ENCODE measurements at places on chromosomes 4 and X.
A peak's percentile ranks its signal among the peaks of the same experiment; 100 is the strongest.

DNA sequence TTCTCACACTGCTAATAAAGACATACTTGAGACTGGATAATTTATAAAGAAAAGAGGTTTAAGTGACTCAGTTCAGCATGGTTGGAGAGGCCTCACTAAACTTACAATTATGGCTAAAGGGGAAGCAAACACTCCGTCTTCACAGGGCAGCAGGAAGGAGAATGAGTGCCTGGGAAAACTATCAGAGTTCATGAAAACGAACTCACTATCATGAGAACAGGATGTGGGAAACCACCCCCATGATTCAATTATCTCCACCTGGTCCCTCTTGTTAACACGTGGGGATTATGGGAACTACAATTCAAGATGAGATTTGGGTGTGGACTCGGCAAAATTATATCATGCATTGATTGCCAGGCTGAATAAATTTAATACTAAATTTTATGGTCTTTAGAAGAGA is 592.7 kb downstream of the GRXCR1 start:
- DNase-seq, result no peak

- no peak for DNase-seq
Observed at GRCh38 chr4:170256807-170257206, 167.1 kb upstream of the AADAT start.

DNA sequence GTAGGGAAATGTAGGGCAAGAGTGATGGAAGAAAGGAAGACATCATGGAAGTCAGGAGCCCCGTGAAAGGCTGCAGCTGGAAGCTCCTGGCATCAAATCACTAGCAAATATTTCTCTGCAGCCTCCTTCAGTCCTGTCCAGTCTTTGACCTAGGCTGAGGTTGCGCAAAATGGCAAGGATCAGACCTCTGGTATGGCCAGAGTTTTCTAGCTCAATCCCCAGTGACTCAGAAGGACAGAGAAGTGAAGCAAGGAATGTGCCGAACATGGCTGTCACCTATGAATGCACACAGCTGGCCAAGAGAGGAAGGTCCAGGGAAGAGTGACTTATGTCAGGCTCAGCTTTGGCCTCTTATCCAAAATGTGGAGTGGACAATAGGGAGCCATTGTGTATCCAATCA is 71.1 kb upstream of the PHOX2B start:
- no peak for DNase-seq

GRCh38 chr4:150828159-150828558 is 186.9 kb downstream of the LRBA start:
- no peak for DNase-seq

GRCh38 chr4:20253735-20254409 is 2.2 kb downstream of the SLIT2 start:
- DNase-seq, result no peak

DNA sequence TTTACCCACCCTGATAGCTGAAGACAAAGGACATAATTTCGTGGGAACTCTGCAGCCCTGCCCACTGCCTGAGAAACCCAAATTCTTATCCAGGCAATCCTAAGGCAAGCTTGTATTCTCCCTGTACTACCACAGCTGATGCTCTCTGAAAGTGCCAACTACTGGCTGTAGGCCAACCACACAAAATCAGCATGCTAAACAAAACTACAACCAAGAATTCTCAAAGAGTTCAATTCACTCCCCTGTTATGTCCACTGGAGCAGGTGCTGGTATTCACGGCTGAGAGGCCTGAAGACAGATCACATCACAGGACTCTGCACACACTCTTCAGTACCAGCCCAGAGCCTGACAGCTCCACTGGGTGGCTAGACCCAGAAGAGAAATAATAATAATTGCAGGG is 375.9 kb upstream of the NDST4 start:
- no peak for DNase-seq

- DNase-seq, result no peak
Observed at GRCh38 chrX:5726224-5726623, 502.4 kb downstream of the NLGN4X start.

- DNase-seq, result no peak
Observed at GRCh38 chrX:48196745-48197201, at the start of gene SSX5. Gene SSX5 (minus strand): TSS chrX:48196795. CDS start chrX:48195358, 1,437 bp downstream.

DNA sequence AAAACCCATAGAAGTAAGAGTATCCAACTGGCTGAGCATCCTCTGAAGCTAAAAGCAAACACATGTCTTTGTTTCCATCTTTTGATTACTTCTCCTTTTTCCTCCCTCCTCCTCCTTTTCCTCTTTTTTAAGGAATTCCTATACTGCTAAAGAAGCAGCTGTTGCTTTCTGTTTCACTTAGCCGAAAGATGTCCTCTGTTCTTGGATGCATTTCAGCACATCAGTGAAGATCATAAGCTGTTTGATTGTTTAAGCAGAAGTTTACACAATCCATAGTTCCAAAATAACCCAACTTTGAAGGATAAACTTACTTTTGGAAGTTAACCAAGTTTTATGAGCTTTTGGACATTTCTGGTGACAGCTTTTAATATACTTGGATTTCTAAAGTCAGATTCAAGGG is 55.1 kb upstream of the TNIP3 start:
- DNase-seq, result no peak

GRCh38 chrX:155127940-155128339 is 56.6 kb downstream of the BRCC3 start:
- DNase-seq, result no peak

DNA sequence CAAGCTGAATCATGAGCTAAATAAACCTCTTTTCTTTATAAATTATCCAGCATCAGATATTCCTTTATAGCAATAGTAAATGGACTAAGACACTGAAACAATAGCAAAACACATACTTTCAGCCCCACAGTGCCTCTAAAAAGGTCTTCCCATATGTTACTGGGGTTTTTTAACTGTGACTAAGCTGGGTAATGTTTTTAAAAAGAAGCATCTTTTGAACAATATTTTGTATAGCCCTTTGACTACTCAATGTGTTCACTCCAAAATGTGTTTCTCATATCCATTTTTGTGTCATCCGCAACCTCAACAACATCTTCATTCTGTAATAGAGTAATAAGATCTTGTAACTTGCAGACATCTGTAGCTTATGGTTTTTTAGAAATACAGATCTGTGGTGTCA is 218.7 kb upstream of the S100G start:
- no peak for DNase-seq

DNA sequence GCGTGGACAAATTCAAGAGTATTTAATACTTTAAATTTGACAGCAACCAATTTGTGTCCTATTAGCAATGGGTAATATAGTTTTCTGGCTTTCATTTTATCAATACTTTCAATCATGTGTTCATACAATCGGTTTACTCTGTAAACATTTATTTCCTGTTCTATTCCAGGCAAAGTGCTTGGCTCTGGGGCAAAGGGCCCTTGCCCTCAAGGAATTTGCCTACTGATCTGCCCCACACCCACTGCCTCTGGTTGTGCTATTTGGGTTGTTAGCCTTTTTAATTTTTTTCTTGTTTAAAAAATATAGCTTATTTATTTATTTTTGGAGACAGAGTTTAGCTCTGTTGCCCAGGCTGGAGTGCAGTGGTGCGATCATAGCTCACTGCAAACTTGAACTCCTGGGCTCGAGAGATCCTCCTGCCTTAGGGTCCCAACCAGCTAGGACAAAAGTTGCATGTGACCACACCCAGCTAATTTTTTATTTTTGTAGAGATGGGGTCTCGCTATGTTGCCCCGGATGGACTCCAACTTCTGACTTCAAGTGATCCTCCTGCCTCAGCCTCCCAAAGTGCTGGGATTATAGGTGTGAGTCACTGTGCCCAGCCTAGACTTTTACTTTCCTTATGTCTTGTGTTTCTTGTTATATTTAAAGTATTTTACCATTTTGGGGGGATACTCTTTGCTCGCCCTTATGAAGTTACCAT is 30.7 kb upstream of the CBR4 start:
- DNase-seq, result no peak

GRCh38 chr4:115648786-115649185 is 535.4 kb upstream of the NDST4 start:
- DNase-seq, result no peak

DNA sequence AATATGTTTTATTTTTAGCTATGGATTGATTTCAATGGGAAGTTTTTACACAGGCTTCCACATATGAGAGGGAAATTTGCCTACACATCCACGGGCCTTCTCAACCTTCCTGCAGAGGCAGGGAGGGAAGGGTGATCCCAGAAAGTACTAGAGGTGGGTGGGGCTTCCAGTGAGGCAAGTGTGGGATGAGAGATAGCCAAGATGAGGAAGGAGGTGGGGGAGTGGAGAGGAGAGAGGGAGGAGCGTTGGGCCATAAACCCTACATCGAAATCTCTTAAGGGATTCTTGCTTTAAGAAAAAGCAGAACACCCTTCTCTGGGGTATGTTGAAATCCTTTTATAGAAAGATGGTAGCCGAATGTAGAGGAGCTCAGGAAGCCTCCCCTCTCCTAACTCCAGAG is 19.0 kb downstream of the NKX6-1 start:
- DNase-seq, result no peak

GRCh38 chrX:111917591-111917990 is 41.6 kb downstream of the TRPC5OS start:
- no peak for DNase-seq

GRCh38 chr4:122379239-122379638 is 428 bp downstream of the ADAD1 start:
- DNase-seq, result no peak

GRCh38 chrX:109886122-109886761 is 116.7 kb upstream of the TMEM164 start:
- peak; percentile 29 for DNase-seq

GRCh38 chr4:70761276-70761816 is 39.6 kb downstream of the RUFY3 start:
- no peak for DNase-seq

- DNase-seq, result no peak
Observed at GRCh38 chrX:8783097-8783713, 18.0 kb downstream of the FAM9A start.

Data from AML-193 (cell line).